K562 (cell line): ENCODE measurements at places on chromosomes 1 and 21.

DNA sequence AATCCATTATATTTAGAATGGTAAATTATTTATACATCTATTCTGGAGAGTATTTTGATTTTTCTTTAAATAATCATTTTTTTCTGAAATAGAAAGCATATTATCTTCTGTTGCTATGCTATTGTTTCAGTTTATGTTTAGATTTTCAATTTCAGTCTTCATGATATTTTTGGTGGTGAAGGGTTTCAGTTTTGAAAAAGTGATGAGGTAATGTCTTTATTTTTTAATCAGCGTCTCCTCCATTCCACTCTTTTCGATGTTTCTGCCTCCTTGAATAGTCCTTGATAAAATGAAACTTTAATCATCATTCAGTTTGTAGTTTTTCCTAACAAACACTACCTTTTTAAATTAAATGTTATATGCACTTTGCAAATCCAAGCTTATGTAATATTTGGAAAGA lies 428.6 kb downstream of the PTPRC start:
- DNase-seq, result no peak

DNA sequence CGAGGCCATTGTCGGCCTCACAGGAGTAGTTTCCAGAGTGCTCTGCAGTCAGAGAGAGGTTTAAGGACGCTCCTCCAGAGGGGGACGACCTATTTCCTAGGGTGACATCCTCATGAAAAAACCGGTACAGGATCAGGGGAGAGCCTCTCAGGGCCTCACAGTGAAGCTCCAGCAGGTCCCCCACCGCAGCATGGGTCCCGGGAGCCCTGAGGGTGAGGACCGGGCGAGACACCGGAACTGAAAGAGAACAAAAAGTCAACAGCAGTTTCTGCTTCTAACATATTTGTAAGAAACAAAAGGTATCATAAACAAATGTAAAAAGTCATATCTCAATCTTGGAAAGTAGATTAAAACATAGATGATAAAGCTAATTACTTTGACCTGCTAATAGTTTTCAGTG lies 31.3 kb downstream of the FCRL5 start:
- no peak for DNase-seq

DNA sequence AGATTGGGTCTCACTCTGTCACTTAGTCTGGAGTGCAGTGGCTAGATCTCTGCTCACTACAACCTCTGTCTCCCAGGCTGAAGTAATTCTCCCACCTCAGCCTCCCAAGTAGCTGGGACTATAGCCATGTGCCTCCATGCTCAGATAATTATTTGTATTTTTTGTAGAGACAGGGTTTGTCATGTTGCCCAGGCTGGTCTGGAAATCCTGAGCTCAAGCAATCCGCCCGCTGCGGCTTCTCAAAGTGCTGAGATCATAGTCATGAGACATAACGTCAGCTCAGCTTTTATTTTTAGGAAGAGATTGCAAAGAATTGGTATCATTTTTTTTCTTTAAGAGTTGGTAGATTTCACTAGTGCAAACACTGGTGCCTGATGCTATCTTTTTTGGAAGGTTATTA lies 244.9 kb downstream of the DSCAM start:
- DNase-seq, result no peak

DNA sequence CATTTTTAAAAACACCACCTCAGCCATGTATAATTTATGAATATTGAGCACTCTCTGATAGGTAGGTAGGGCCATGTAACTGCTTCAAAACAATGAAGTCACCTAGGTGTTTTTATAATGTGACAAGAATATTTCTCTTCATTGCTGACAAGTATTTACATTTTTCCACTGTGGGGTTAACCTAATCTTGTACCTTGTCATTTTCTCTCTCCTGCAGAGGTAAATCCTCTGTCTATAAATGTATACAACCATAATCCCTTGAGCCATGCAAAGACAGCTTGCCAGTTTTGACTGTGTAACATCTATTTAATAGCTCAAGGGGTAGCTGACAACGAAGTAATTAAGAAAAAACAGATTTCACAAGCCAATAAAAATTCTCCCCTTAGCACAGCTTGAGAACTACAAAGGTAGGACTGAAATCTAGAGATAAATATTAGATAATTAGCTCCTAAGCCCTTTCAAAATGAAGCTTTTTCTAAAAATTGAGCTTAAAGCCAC lies 137.6 kb upstream of the POGK start:
- DNase-seq, result no peak

GRCh38 chr1:89827902-89828301 lies 7.1 kb downstream of the LRRC8D start:
- no peak for DNase-seq

GRCh38 chr1:210764536-210764935 lies 369.4 kb downstream of the KCNH1 start:
- no peak for DNase-seq

DNA sequence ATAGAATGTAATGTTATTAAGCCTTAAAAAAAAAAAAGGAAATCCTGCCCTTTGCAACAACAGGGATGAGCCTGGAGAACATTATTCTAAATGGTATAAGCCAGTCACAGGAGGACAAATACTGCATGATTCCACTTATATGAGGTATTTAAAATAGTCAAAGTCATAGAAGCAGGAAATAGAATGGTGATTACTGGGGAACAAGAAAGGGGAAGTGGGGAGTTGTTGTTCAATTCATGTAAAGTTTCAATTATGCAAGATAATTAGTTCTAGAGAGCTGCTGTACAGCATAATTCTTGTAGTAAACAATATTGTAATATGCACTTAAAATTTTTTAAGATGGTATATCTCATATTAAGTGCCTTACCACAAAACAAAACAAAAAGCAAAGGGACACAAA lies 13.2 kb downstream of the FCER1A start:
- DNase-seq, result no peak

DNA sequence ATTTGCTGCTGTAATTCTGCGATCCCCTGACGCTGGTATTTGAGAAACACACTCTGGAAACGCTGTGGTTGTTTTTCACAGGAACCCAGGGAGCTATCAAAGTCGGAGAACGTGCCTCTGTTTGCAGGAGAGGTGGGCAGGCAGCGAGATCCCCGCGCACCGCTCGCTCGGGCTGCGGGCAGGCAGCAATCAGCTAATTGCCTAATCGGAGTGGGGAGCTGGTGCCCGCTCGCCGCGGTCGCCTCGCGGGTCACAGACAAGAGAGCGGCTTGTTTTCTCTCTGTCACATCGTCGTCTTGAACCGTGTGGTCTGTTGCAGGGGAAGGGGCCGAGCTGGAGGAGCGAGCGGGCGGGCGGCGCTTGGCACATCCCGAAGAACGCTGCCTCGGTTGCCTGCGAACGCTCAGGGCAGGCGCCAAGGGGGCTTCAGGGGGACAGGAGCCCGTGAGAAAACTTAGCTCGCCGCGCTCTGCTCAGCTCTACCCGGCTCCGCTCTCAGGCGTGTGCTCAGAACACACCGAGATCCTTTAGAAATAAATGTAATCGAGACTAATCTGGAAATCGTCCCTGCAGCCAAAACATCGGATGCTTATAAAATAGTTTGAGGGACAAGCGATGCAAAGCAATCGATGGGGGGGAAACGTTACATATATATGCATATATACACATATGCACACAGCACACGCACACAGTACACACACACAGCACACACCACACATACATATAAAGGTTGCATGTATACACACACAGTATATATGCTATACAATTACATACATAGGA lies 93.6 kb upstream of the SMYD2 start:
- DNase-seq, result no peak

DNA sequence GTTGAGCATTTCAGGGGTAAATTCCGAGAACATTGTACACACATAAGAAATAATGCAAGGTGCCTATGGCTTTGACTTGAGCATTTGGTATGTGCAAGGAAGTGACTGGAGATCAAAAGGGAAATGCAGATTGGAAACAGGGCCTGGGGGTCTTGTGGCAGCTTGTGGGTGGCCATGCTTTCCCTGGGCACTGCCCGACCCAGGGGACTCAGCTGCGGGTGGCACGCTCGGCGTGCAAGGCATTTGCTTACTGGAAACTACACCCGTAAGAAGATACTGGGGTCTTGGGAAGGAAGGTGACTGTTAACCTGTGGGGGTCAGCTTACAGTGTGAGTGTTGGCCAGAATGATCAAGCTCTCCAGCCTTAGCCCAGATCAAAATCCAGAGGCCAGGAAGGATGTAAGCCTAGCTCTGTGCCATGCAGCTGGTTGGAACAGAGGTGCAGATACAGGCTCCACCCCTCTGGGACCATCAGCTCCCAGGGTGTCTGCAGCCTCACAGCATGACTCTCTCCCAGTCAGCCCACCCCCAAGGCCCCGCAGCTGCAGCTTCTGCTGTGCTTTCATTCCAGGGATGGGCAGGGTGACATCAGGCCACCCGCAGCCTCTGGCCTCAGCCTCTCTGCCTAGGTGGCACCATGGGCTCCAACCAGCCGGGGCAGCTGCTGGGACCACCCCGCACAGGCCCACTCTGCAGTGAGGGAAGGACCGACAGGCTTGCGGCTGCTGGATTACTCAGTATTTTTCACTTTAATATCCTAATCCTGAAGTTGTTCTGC lies 55.1 kb downstream of the KIF26B start:
- DNase-seq, result no peak

- DNase-seq, result no peak
Measured at GRCh38 chr1:113937146-113937545, 8.0 kb downstream of the HIPK1 start.

GRCh38 chr1:104329278-104329677 lies 579.6 kb downstream of the AMY1C start:
- DNase-seq, result peak; percentile 0

DNA sequence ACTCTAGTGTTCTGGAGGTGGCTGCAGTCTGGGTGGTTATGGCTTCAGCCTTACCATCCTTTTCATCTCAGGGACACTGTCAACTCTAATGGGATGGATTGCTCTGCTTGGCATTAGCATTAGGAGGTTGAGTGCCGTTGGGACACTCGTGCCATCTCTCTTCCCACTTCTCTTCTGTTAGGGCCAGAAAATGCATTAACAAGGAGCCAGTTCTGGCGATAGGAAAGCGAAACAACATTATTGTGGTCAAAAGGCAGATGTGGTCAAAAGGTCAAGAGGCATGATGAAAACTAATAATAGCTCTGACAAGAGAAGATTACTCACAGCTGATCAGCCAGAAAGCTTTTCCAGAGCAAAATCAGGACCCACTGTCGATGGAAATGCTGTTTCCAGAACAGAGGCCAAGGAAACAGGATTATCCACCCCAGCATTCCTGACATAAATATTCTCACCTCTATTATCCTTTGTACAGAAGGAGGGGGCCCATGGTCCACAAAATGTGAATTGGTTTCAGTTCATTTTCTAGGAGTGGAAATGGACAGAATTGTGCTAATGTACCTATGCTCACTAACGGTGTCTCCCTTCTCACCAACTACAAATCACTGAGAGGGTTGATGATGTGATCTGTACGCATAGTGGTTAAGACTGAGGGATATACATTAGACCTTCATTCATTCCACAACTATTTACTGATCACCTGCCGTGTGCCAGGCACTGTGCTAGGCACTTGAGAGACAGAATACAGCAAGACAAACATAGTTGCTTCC lies 72.0 kb downstream of the ST6GALNAC5 start:
- no peak for DNase-seq
